Hematopoietic multipotent progenitor cell treated with erythropoietin and hydrocortisone succinate and interleukin-3 and kit ligand, for 4 days (in vitro differentiated cells): ENCODE measurements at places on chromosomes 16 and 17.

GRCh38 chr16:1850981-1851380 is 21.0 kb downstream of the MEIOB start:
- DNase-seq: no peak

DNA sequence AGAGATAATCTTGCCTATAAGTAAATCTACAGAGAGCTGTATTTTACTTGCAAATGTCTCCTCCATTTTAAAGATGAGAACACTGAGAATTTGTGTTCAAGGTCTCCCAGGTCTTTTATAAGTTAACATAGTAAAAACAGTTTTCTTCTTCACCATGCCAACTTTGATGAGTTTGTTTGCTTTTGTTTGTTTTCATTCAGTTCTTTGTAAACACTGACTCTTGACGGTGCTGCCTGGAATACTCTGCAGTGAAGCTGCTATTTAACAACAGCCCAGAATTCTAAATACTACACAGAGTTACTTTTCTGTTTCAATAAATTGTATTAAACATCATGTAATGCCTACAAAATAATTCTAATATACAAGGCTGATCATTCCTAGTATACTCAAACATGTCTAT is 41.4 kb upstream of the PITPNM3 start:
- DNase-seq: no peak

- DNase-seq: no peak
Observed at GRCh38 chr17:7794075-7794663, 39.8 kb upstream of the KDM6B start.

DNA sequence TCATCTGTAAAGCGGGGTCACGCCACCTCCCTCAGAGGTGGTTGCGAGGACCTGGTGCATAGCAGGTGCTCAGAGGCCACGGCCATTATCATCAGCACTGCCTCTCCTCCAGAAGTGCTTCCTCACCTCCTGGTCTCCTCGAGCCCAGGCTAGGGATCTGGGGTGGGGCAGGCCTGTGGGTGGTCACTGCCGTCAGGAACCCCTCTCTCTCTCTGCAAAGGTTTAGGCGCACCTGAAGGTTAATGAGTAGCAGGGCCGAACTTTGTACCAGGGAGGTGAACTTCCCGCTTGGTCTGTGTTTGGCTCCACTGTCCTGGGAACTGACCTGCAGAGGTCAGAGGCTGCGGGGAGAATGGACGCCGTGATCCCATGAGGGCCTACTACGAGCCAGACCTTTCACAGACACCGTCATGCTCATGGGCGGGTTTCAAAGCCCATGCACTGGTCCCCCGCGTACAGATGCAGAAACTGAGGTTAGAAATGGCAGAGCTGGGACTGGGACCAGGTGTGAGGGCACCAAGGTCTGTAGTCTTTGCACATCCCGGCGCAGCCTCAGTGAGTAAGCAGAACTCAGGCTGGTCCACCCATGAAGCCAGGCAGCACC is 13.8 kb downstream of the JUP start:
- no peak for DNase-seq

DNA sequence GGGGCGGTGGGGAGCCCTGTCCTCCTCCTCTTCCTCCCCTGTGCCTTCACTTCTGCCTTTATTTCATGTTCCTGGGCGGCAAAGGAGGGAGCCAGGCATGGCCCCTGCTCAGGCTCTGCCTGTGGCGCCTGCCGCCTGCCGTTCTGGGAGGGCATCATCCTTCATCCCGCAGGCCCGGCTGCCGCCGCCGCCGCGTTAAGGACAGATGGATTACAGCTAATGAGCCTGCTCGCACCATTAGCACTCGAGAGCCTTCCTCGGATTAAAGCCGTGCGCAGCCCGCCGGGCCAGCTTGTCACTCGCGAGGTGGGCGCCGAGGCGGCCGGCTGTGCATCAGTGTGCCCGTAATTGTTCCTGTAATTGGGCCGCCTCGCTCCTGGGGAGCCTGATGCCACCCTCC is 127.7 kb upstream of the GSE1 start:
- DNase-seq: no peak

DNA sequence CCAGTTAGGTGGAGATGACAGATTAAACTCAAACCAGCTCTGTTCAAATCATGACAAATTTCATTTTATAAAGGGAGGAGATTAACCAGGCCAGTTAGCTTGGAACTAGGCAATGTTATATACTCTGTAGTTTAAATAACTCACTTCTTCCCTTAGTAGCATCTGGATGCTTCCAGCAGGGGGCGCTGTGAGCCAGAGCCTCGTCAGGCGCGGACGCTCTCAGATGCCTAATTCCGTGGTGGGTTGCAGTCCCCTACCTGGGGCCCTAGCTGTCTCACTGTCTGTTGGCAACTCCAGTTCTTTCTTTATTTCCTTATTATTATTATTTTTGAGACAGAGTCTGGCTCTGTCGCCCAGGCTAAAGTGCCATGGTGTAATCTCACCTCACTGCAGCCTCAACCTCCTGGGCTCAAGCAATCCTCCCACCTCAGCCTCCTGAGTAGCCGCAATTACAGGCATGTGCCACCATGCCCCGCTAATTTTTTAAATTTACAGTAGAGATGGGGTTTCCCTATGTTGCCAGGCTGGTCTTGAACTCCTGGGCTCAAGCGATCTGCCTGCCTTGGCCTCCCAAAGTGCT is 17.3 kb upstream of the WFDC1 start:
- DNase-seq: peak; percentile 80
